ENCODE measurements at places on chromosomes 12 and 14.

GRCh38 chr12:49662998-49663843 is 39.9 kb downstream of the PRPF40B start:
- no peak for DNase-seq

DNA sequence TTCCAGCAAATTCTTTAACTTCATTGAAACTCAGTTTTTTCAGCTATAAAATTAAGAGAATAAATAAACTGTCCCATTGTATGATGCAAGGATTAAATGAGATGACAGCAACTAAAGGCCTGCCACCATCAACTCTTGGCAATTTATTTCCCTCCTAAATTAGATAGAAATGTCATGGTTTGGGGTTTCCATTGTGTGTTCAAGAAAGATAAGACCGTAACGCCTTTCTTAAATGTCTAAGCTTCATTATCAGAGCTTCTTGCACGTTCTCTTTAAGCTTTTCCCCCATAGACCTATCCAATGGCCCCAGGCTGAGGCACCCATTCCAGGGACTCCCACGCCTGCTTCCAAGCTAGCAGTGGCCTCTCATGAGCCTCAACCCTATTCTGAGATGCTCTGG is 281.9 kb downstream of the CACNA1C start:
- no peak for DNase-seq

DNA sequence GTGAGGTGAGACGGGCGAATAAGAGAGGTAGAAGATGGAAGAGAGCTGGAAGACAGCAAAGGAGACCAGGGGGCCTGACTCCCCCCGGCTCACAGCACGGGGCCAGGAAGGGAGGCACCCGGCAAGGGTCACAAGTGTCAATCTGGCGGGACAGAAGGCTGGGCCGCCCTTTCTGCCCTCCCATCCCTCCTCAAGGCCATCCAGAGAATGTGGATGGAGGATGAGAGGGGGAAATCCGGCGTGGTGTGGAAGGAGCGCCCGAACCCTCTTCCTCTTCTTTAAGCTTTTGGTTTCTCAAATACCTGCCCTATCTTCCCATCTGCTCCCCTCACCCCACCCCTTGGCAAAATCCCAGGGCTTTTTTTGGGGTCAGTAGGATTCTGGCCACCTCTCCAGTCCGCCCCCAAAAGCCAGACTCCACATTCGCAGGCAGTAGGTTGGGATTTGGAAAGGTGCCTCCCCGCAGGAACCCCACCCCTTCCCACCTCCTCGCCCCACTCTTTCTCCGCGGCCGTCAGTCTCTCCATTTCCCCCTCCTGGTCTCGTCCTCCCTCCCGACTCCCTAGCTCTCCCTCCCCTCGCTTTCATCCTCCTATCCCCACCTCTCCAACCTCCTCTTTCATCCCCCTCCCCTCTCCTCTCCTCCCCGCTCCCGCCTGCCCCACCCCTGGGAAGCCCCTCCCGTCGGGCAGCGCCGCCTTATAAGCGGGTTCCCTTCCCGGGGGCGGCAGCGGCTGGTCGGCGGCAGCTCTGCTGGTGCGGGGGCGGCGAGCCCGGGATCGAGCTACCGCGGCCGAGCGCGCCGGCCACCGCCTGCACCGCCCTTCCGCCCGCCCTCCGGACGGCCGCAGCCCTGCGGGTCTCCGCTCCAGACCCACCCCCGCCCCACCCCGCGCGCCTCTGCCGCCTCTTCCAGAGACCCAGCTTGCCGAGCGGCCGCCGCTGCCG is at the start of gene PTMS:
Gene PTMS (plus strand): TSS at position 730 of the 948 bp plus-strand sequence. CDS start 343 bp downstream, outside the sequence.
- DNase-seq = peak; percentile 88

- no peak for DNase-seq
Observed at GRCh38 chr12:121223292-121224285, 13.7 kb downstream of the P2RX4 start.

GRCh38 chr14:102754370-102755262 is 22.6 kb upstream of the TRAF3 start:
- no peak for DNase-seq

DNA sequence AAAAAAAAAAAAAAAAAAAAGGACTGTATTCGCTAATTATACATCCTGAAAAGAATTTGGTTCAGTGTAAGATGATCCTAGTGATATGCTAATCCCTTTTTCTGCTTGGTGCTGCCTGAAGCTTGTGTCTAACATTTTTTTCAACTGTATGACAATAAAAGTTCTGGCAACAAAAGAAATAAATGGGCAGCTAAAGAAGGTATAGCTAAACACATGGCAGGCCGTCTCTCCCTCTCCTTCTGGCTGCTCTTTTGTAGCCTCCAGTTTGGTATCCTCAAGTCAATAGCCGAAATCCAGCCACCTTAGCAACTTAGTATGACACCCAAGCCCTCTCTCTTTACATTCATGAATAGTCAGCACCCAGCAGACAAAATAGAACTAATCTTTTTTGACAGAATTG is 198.3 kb upstream of the OTX2 start:
- no peak for DNase-seq

DNA sequence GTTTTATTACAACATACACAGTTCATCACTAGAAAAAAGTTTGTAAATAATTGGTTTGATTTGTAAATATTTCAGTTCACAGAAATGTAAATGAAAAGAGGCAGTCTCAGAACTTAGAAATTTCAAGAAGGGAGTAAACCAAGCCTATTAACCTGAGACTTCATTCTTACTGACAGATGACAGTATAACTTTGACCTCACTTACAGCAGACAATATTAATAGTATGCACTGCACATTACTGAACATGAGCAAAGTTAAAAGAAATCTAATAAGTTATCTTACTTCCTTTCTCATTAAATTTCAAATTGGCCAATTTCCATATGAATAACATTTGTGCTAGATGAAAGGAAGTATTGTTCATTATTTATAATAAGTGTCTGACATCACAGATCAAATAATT is 235.8 kb downstream of the SLC6A15 start:
- no peak for DNase-seq

DNA sequence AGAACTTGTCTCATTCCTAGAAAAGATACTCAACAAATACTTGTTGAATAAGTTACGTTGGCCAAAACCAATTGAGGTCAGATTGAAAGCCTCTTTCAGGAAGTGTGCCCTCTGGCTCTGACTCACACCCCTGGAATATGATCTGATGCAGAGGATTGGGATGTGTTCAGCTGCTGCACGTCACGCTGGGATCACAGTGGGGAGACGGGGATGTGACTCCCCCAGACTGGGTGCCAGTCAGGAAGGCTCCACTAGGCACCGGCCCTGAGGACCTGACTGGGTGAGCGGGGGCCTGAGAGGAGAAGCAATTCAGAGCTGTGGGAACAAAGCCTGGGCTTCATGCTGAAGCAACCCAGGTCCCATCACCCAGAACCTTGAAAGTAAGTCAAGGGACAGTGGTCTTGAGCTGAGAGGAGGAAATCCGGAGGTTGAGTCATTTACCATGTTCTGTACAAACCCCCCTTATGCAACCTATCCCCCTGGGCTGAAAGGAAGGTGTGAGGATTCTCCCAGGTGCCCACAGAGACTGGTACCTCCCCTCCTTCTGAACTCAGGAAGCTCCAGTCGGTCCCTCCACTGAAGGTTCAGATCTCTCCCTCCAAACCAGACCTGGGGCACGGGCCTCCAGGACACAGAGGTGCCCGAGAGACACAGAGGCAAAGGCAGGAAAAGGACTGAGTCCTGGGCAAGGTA is 3.9 kb downstream of the CEBPE start:
- no peak for DNase-seq

GRCh38 chr12:4108803-4109345 is 164.7 kb upstream of the CCND2 start:
- no peak for DNase-seq

DNA sequence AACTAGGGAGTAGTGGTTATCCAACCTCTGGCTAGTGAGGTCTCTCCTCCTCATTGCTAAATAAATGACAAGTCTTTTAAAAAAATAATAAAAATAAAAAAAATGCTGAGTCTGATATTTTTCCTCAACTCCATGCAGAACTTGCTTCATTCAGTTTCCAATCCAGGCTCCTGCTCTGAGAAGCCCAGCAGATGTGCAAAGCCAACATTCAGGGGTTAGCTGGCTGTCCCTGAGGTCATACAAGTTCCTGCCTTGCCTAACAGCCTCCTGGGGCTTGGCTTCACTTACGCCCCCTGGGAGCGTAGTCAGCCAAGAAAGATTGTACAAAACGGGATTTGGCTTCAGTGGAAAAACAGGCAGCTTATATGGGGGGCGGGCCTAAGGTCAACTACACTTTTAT is 23.3 kb downstream of the RTRAF start:
- DNase-seq = no peak

GRCh38 chr12:116558280-116559161 is 660 bp upstream of the MAP1LC3B2 start:
- no peak for DNase-seq

GRCh38 chr14:77498120-77498979 is at the start of gene ISM2:
ISM2 (minus strand) TSS chr14:77498816; CDS start chr14:77498793, 23 bp downstream.
- DNase-seq = no peak

DNA sequence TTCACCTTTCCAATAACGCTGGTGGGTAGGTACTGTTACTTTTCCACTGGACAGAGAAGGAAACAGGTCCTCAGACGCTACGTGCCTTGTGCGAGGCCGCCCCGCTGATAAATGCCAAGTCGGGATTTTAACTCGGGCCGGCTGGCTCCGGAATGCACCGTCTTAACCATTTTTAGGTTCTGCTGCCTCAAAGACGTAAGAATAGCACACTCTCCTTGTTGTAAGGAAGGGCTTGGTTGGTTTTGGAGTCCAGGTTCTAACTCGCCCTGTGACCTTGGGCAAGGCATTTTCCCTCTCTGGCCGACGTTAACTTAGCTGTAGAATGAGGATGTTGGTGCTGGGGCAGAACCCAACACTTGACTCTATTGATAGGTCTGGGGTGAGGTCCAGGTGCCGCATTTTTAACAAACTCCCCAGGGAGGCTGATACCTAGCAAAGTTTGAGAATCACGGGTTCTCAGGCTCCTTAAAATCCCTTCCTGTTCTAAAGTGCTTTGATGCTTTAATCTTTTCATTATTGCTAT is 814 bp downstream of the ANKRD13A start:
- no peak for DNase-seq

- no peak for DNase-seq
Observed at GRCh38 chr14:105146181-105146975, 22.2 kb downstream of the JAG2 start.

DNA sequence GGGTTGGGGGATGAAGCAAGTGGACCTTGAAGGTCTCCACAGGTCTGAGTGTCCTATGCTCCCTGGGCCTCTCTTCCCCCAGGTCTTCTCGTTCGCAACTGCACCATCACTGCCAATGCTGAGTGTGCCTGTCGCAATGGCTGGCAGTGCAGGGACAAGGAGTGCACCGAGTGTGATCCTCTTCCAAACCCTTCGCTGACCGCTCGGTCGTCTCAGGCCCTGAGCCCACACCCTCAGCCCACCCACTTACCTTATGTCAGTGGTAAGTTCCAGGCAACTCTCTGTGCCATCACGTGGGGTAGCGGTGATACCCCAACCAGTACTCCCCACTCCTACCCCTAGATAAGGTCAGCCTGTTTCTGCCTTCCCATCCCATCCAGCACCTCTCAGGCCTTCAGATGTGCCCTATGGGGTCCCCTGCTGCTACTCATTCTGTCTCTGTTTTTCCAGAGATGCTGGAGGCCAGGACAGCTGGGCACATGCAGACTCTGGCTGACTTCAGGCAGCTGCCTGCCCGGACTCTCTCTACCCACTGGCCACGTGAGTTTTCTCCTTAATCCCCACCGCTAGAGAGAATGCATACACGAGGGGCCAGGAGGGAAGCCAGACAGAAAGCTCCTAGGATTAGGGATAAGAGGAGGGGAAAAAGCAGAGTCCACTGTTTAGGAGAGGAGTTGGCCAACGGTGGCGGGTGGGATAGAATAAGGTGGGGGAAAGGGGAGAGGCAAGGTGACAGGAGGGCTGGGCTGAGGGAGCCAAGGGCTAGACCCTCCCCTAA is 1.6 kb upstream of the TAPBPL start:
- DNase-seq = no peak

DNA sequence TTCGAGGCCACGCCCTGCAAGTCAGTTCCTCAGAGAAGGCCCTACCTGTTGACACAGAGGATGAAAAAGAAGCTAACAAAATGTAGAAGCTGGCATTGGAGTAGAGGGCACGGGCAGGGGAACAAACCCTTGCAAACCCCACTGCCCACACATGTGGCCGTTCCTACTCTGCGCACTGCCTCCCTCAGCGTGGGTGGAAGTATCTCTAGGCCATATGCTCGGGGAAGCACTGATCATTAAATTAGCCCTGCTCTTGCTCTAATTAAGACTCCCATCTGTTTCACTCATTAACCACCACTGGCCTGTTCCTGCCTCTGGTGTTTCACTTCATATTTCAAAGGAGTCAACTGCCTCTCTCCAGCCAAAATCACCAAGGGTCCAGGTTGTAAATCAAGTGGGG is 201.2 kb upstream of the SFSWAP start:
- DNase-seq = no peak

GRCh38 chr14:76695263-76695920 is 65.9 kb upstream of the VASH1 start:
- DNase-seq = peak; percentile 56

DNA sequence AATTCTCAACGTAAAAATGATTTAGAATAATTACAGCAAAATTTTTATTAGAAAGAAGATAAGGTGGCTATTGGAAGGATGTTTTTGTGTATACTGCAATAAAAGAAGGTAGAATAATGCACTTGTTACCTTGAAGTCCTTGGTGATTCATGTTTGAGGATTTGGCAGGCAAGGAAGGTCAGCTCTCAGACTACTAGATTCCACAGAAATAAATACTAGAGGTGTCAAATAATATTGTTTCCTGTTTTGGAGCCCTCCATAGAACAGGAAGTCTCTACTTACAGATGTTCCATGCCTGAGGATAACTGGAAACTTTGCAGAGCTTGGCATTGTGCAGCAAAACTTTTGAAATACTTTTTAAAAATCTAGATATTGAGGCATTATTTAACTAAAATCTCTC is 284.3 kb upstream of the SYT1 start:
- DNase-seq = no peak

DNA sequence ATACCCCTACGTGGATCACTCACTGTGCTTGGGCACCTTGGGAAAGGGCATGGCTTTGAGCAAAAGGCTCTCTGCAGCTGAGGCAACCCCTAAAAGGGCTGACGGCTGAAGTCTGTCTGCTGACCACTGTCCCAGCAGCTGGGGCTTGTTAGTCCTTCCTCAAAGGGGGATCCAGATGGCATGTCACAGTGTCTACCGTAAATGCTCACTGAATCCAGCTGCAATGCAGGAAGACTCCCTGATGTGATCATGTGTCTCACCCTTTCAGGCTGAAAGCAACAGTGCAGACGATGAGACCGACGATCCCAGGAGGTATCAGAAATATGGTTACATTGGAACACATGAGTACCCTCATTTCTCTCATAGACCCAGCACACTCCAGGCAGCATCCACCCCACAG is 12.4 kb downstream of the OAS1 start:
- no peak for DNase-seq

- no peak for DNase-seq
Observed at GRCh38 chr12:39905152-39905551, 200.7 kb downstream of the SLC2A13 start.

DNA sequence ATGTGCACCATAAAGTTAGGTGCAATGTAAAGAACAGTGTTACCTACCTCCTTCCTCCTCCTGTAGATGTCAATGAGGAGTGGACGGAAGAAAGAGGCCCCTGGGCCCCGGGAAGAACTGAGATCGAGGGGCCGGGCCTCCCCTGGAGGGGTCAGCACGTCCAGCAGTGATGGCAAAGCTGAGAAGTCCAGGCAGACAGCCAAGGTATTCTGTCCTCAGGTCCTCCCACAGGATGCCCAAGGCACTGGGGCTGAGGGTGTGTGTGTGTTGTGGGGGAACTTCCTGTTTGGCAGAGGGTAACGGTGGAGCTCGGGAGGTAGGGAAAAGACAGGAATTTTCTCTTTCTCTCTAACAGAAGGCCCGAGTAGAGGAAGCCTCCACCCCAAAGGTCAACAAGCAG is 6.4 kb downstream of the ATN1 start:
- DNase-seq = no peak

Data from type B pancreatic cell (in vitro differentiated cells).